ENCODE measurements at places on chromosomes 4 and X.

GRCh38 chr4:56244681-56245080 lies 142.6 kb downstream of the AASDH start:
- H3K27me3 ChIP-seq = peaks cover 12% of the 10 kb centered on the region
- no peak overlapping the region for H3K4me3 ChIP-seq
- no peak for DNase-seq
- no peaks in the 10 kb centered on the region for H3K36me3 ChIP-seq

DNA sequence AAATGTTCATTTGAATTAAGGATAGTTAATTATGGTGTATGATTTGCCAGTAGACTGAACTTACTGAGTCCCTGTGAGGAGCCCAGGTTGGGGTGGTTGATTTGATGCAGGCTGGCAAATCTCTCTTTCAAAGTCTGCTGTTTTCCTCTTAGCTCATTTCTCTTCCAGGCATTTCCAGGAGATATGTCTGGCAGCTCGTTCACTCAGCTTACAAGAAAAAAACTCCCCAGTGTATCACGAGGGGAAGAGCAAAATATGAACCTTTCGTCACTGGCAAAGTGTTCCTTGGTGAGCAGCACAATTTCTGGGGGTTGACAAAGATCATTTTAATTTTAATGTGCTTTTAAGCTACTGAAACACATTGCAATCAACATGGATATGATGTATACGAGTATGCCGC lies 244.2 kb downstream of the CBLL2 start:
- no peaks in the 10 kb centered on the region for H3K27me3 ChIP-seq
- H3K27ac ChIP-seq = no peak overlapping the region
- no peaks in the 10 kb centered on the region for H3K4me1 ChIP-seq
- no peak for DNase-seq
- H3K36me3 ChIP-seq = no peaks in the 10 kb centered on the region
- H3K4me3 ChIP-seq = no peak overlapping the region

GRCh38 chr4:17097362-17097761 lies 198.9 kb upstream of the LDB2 start:
- no peaks in the 10 kb centered on the region for H3K36me3 ChIP-seq
- no peak for DNase-seq
- no peaks in the 10 kb centered on the region for H3K27me3 ChIP-seq

GRCh38 chr4:89836031-89836745 lies 773 bp downstream of the SNCA start:
- H3K36me3 ChIP-seq = peaks cover 5% of the 10 kb centered on the region
- peaks cover 20% of the 10 kb centered on the region for H3K4me1 ChIP-seq
- H3K4me3 ChIP-seq = peak overlapping the region; percentile 50
- no peak for DNase-seq

- H3K36me3 ChIP-seq = peaks cover 90% of the 10 kb centered on the region
These were observed 102.8 kb downstream of the C4orf51 start for GRCh38 chr4:145782756-145783155.

- peaks cover 10% of the 10 kb centered on the region for H3K4me1 ChIP-seq
- no peak overlapping the region for H3K4me3 ChIP-seq
- H3K27me3 ChIP-seq = no peaks in the 10 kb centered on the region
- no peak overlapping the region for H3K27ac ChIP-seq
- no peaks in the 10 kb centered on the region for H3K36me3 ChIP-seq
These were observed 26.7 kb downstream of the C4orf54 start for GRCh38 chr4:99630857-99631360.

GRCh38 chr4:103074744-103075434 lies 1.7 kb downstream of the SLC9B2 start:
- DNase-seq = no peak
- H3K27ac ChIP-seq = peak overlapping the region; percentile 98
- peaks cover 47% of the 10 kb centered on the region for H3K36me3 ChIP-seq
- peak overlapping the region; percentile 90 for H3K4me3 ChIP-seq
- peaks cover 48% of the 10 kb centered on the region for H3K4me1 ChIP-seq

DNA sequence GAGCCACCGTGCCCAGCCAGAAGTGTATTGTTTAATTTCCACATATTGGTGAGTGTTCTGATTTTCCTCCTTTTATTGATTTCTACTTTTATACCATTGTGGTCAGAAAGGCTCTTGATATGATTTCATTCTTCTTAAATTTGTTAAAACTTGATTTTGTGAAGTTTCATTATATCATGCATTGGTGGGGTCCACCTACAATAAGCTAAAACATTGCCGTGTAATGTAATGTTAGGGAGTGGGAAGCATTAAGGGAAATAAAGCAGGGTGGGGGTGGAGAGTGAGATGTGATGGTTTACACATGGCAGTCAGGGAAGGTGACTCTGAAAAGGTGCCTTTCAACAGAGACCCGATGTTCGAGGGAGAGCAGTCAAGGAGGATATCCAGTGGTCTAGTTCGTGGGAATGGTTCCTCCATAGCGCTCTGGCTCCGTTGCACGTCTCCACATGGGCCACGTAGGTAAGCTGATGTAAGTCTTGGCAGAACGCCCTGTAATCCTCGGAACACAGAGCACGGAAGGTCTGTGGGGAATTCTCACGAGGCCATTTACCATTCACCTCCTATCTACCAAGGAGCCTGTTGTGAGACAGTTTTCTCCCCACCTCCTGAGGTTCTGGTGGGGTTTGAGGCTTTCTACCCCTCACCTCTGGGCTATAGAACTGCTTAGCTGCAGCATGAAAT lies 7.7 kb upstream of the WDR13 start:
- no peak for DNase-seq
- H3K27ac ChIP-seq = no peak overlapping the region
- H3K4me1 ChIP-seq = no peaks in the 10 kb centered on the region

GRCh38 chrX:100745806-100746537 lies 14.1 kb upstream of the SYTL4 start:
- H3K4me1 ChIP-seq = no peaks in the 10 kb centered on the region
- H3K27ac ChIP-seq = no peak overlapping the region
- H3K4me3 ChIP-seq = no peak overlapping the region
- no peaks in the 10 kb centered on the region for H3K36me3 ChIP-seq

DNA sequence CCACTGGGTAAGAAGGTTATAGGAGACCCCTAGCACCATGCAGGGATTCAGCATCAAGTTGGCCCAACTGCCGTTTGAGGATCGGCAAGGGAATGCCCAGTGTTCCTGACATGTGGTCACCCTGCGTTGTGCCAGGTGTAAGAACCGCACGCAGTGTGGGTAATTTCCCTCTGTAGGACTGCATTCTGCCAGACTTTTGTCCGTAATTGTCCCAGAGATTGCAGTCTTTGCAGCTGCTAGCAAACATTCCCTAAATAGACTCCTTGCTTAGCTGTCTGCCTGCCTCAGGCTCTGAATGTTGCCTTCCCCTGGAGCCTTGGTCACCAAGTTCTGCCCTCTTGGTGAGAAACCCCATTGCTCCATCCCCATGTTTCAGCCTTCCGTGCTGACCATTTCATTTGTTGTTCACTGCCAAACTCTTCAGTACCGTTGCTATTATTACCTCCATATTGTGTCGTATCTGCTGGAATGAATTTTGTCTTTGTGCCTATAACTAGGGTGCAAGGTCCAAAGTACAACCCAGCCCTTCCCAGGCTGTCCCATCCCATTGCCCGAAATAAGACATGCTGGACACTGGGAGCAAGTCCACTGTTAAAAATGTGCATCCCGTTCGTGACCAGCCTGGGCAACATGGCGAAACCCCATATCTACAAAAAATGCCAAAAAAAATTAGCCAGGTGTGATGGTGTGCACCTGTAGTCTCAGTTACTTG lies 53.8 kb upstream of the USP9X start:
- no peak overlapping the region for H3K27ac ChIP-seq
- H3K27me3 ChIP-seq = peaks cover under 1% of the 10 kb centered on the region
- DNase-seq = no peak
- H3K36me3 ChIP-seq = no peaks in the 10 kb centered on the region
- no peaks in the 10 kb centered on the region for H3K4me1 ChIP-seq

DNA sequence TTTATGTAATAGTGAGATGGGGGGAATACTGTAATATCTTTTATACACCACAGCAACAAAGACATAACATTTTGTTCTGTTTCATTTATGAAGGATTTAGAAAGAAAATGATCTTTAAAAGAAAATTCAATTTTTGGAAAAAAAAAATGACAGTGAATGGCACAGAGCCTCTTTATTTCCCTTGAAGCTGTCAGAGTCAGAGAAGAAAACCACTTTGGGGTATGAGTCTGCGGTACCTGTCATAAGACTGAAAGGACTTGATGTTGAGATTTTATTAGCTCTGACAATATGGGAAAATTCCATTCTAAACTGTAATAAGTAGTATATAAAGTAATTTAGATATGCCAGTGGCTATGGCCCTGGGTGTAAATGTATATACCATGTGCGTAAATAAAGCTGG lies 134.8 kb downstream of the GALNTL6 start:
- no peaks in the 10 kb centered on the region for H3K36me3 ChIP-seq
- H3K27ac ChIP-seq = no peak overlapping the region
- H3K4me3 ChIP-seq = no peak overlapping the region
- no peaks in the 10 kb centered on the region for H3K4me1 ChIP-seq

GRCh38 chr4:121011780-121012340 lies 60.5 kb downstream of the NDNF start:
- H3K4me1 ChIP-seq = no peaks in the 10 kb centered on the region
- no peak overlapping the region for H3K4me3 ChIP-seq
- H3K27me3 ChIP-seq = no peaks in the 10 kb centered on the region
- DNase-seq = no peak

- H3K27ac ChIP-seq = no peak overlapping the region
- H3K4me1 ChIP-seq = no peaks in the 10 kb centered on the region
- H3K27me3 ChIP-seq = no peaks in the 10 kb centered on the region
- DNase-seq = no peak
These were observed 322.0 kb downstream of the FSTL5 start for GRCh38 chr4:161841759-161842158.

DNA sequence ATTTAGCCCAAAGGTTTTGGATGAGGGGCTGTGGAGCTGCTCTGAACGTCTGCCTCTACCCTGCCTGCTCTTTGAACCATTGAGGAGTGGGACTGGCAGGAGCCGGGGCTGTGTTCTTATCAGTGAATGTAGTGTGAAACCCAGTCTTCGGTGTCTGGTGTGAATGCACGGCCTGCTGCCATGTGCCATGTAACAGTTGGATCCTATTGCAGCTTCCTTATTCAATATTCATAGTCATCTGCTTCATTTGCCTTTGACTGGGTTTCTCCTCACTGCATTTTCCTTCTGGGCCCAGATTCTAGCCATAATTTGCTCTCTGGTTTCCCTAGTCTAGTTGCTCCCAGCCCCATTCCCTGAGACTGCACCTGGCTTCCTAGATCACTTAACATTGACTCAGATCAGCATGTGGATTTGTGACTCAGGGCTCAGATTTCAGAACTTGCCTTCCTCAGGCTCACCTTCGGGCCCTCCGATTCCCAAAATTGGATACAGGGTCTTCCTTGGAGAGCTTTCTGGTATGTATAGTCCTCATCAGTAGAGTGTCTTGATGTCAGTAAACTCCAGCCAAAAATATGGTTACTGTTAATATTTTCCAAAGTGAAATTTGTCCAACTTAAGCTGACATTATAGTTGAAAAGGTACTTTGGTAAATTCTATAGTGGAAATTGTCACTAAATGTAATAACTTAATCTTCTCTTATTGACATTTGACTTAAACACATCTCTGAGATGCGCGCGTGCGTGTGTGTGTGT lies 94.0 kb upstream of the DDIT4L start:
- no peaks in the 10 kb centered on the region for H3K36me3 ChIP-seq
- no peaks in the 10 kb centered on the region for H3K4me1 ChIP-seq
- H3K27me3 ChIP-seq = peaks cover 11% of the 10 kb centered on the region
- no peak overlapping the region for H3K4me3 ChIP-seq

- no peak overlapping the region for H3K4me3 ChIP-seq
- peaks cover 15% of the 10 kb centered on the region for H3K27me3 ChIP-seq
- no peak overlapping the region for H3K27ac ChIP-seq
- no peaks in the 10 kb centered on the region for H3K36me3 ChIP-seq
- peaks cover 10% of the 10 kb centered on the region for H3K4me1 ChIP-seq
These were observed 219.8 kb upstream of the GYPA start for GRCh38 chr4:144360146-144360793.

Measured in activated T-helper 2 cell treated with anti-CD3 and anti-CD28 coated beads, Interferon-gamma antibody, Interleukin-2, Interleukin-4, amounts not matched to agents 10 μg/mL and 5 μg/mL and 100 μg/mL, durations not matched to agents 14 hours and 24 hours and 36 hours (primary cell).